GM04504 (cell line): ENCODE measurements at places on chromosomes 6 and 20.

DNA sequence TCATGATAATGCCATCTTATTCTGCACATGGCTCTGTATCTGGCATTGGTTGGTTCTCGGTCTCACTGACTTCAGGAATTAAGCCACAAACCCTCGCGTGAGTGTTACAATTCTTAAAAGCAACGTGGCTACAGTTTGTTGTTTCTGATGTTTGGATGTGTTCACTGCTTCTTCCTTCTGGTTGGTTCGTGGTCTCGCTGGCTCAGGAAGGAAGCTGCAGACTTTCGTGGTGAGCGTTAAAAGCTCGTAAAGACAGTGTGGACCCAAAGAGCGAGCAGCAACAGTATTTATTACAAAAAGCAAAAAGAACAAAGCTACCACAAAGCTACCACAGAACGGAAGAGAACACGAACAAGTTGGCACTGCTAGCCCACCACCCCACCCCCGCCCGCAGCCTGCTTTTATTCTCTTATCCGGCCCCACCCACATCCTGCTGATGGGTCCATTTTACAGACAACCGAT, 51.1 kb downstream of the MYLIP start:
- DNase-seq, result no peak

DNA sequence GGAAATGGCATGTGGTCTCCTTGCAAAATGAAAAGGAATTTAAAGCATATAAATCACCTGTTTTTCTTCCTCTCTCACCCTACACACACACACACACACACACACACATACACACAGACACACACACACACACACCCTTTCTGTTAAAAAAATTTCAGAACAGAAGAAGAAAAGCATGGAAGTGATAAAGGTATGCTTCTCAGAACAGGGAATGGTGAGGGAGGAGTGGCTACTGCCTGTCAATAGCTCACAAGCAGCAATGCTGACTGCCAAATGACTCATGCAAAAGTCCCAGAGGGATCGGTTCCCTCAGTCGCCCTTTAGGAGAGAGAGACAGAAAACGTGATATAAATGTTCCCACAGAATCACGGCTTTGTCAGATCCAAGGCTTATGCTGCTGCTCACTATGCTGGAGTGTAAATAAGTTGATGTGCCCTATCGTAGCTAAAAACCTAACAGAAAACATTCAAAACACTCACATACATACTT, 102.6 kb downstream of the IBTK start:
- peak; percentile 88 for DNase-seq

GRCh38 chr6:22751223-22751622, 181.9 kb downstream of the HDGFL1 start:
- no peak for DNase-seq

DNA sequence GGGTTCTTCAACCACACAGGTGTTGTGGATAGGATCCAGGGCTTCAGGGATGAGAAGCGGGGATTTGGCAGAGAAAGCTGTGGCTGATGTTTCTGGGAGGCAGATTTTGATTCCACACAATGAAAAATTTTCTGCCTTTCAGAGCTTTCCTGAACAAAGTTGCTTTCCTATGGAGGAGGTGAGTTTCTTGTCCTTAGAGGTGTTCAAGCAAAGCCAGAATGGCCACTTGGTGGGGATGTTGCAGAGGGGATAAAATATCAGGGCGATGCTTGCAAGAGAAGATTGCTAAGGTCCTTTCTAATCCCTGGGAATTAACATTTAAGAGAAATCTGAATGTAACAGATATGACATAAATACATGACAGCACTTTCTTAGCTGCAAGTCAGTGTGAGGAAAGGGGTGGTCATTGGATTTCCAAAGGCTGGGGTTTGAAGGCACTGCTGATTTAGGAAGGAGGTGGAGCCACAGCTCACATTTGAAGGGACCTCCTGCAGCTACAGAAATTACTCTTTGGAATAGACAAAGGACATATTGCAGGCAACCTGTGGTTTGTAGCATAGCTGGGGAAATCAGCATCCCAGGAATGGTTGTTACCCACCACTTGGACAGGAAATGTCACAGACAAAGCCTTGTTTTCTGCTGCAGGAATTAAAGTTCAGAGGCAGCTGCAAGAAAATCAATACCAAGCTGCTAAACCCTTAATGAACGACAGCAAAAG, 271.1 kb upstream of the CHD6 start:
- DNase-seq, result no peak

DNA sequence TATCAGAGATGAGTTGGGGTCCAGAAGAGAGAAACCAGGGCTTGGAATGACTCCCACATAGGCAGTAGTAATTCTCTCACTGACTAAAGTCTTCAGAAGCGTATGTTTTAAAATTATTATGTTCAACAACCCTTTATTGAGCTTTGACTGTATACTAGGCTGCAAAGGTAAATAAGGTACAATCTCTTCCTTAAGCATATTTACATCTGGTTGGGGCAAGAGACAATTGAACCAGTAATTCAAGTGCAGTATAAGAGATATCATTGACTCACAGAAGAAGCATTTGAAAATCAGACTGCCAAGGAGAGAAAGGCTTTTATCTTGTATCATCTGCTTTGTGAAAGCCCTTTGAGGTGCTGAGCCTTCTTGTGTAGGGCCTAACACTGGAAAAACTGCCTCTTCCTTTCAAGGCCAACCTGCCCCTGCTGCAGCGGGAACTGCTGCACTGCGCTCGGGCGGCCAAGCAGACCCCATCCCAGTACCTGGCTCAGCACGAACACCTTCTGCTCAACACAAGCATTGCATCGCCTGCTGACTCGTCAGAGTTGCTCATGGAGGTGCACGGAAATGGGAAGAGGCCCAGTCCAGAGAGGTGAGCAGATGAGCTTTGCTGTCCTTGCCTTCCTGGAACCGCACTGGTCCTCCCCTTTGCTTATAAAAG, 39.3 kb upstream of the C20orf144 start:
- DNase-seq, result no peak

GRCh38 chr6:89346433-89346832, 6.1 kb downstream of the UBE2J1 start:
- DNase-seq, result no peak

- no peak for DNase-seq
These were observed 162.8 kb downstream of the TENT5A start for GRCh38 chr6:81589465-81590313.

DNA sequence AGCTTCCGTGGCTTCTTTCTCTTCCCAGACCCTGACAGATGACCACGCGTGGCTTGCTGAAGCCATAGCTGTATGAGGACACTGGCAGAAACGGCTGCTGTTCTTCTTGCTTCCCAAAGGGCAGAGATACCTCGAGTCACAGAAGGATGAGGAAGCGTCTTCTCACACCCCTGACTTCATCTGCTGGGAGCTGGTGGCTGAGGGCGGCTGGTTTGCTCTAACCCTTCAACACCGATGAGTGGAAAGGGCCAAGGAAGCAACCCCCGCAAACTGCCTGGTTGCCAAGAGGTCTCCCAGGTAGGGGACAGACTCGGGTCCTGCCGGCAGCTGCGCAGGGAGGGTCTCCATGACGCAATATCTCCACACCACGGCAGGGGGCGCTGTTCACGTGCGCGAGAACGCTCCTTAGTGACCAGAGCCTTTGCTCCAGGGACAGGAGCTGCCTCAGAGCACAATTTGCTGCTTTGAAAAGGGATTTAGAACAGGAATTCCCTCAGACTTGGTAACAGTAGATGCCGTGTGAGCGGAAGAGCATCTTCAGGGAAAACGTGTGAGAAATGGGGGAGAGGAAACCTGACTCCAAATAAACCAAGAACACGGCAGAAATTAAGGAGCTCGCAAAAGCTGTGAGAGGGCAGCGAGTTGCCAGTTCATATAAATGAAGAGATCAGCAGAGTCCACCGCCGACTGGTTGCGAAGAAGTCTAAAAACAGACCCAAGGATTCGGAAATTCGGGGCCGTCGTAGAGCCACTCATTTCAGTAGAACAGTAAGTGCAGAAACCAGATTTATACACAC, 80.2 kb downstream of the ERMARD start:
- peak; percentile 9 for DNase-seq

DNA sequence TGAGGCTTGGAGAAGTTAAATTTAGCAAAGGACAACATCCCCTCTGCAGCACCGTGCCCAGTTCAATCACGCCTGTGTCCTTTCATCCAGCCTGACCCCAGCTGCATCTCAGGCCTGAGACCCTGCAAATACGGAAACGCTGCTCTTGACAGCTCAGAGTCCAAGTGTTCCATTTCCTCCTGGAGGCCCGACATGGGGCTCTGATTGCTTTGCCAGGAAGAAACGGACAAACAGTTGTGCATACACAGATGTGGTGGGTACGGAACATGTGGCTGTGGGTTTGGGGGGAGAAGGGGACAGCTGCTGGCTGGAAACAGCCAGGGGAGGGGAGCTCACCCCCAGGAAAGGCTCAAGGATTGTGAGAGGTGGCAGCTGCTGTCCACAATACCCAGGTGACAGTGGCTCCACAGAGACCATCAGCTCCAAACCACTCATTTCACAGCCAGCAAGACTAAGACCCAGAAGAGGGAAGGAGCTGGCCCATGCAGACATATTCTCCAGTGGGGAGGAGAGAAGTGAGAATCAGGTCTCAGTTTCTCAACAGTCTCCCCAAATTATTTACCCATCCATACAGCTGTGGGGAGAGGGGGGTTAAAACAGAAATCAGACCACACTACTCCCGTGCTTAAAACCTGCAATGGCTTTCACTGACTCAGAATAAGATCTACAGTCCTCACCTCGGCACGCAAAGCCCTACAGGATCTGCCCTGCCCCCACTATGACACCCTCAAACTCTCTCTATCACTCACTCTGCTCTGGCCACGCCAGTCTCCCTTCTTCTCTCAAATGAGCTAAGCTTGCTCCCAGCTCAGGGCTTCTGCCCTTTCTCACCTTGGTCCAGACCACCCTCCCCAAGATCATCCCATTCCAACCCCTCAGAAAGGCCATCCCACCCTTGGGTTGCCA, 89.1 kb downstream of the PREX1 start:
- no peak for DNase-seq

- no peak for DNase-seq
These were observed 32.2 kb downstream of the PYGB start for GRCh38 chr20:25280051-25280573.

DNA sequence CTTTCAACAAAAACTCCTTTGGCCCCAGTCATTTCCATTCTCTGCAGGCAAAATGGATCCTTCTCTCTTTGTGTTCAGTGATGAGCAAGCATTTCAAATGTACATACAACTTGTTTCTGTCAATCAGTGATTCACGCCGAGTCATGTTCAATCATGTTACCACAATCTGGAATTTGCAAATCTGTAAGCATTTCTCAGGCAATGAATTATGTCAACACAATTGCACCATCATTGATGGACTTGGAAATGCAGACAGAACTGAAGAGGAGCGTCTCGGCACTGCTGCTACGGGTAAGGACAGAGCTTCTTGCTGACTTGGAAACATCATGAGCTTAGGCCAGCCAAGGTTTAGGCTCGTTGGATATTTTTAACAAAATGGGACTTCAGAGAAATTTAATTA, 132.8 kb upstream of the AGPAT4 start:
- peak; percentile 76 for DNase-seq

DNA sequence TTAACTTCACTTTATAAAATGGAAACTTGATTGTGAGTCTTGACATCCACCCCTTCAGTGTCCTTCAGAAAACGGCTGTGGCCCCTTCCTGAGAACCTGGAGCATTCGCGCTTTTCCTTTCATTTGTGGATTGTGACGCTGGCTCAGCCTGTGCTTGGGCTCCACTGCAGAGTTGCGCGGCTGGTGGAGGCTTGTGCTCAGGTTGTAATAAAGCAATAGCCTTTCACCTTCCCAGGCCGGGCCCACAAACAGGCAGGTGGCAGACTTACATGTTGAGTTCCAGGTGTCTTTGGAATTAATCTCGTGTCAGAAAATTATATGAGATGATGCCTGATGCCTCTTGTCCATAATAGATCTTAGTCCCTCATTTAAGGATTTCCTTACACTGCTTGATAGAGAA, 199.9 kb downstream of the CDH4 start:
- DNase-seq, result no peak
